ENCODE measurements at places on chromosomes 3 and 15.

DNA sequence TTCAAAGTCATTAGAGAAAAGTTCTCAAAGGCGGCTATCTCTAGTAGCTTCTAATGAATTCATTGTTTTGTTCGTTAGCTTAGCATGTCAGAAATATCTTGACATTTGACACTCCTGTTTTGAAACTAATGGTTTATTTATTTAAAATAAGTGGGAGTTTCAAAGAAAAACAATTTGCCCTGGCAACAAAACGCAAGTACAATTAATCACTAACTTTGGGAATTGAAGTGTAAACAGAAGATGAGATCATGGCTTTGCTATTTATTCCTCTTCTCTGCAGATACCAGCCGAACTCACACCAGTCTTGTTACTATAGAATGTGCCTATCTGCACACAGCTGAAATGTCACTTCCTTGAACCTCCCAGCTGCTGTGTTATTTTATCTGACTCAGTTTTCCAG lies 27.5 kb downstream of the MASP1 start:
- DNase-seq = peak; percentile 76

DNA sequence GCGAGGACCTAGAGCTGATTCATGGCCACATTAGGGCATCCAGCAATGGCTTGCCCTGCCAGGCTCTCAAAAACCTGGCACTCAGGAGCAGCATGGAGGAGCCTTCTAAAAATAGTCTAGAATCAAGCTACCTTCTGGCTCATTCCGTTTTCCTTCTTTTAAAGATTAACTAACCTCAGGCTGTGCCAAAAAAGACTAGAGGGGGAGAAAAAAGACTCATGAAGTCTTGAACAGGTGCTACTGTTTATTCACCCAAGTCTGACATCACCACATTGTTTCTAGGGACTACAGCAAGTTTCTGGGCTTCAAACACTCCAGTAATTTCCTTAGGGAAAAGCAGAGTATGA lies 125.8 kb downstream of the TNIK start:
- peak; percentile 88 for DNase-seq

DNA sequence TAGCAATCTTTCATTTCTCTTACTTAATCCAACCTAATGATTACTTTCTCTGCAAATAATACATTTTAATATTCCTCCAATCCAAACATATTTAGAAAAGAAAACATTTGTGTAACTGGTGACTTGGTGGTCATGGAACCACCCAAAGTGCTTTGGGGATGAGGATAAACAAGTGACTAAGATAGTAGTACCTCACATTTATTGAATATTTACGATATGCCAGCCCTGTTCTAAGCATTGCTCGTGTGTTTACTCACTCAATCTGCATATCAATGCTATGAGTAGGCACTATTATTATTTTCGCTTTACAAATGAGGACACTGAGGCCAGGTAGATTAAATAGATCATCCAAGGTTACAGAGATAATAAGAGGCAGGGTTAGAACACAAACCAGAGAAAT lies 189.5 kb downstream of the SHOX2 start:
- no peak for DNase-seq

DNA sequence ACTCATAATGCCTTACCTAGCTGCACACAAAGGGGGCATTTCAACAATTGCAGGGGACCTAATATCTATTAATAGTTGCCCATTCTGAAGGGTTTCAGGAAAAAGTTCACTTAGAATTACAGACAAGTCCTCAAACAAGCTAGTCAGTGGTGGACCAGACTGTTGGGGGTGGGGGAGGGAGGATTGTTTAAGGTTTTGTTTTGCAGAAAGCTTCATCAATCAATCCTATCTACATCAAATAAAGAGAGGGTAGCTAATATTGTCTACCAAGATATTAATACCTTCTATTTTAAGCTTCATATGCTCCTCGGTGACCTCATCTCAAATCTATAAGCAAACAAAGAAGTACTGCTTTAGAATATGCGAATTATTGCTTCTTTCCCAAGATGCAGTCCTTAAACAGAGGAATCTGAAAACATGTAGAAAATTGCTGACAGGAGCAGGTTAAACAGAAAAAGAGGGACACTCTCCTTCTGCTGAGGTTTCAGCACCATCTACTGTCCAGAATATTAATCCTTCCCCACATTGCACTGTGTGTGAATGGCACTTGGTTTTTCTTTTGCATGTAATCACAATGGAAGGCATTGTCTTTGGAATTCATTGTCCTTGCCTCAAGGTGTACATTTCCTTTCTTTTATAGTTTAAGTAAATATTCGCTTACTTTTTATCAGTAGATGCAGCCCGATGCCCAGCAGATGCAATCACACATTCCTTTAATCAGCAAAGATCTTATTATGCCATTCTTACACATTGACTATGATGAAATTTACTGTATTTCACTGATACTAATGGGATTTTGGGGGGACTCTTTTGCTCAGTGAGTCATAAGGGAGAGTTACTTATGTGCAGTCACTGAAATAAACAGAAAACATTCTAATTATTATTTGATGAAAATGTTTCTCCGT lies 94.7 kb downstream of the IL5RA start:
- no peak for DNase-seq

DNA sequence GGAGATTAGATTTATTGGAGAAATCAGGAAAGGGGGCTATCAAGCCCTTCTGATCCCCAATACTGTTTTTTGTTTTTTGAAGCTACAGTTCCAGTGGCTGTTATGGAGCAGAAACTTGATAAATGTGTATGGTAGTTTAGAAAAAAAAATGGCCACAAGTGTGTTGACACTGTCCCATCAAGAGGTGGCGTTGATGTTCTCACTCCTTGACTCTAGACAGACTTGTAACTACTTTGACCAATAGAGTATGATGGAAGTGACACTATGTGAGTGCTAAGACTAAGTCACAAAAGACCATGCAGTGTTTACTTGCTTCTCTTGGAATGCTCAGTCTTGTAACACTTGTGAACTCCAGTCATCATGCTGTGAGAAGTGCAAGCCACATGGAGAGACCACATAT lies 356.7 kb downstream of the PDCD6IP start:
- DNase-seq = no peak

- DNase-seq = no peak
Measured at GRCh38 chr15:64267331-64267973, 88.5 kb downstream of the CSNK1G1 start.

- no peak for DNase-seq
Measured at GRCh38 chr15:60381148-60381788, 16.5 kb downstream of the ANXA2 start.

DNA sequence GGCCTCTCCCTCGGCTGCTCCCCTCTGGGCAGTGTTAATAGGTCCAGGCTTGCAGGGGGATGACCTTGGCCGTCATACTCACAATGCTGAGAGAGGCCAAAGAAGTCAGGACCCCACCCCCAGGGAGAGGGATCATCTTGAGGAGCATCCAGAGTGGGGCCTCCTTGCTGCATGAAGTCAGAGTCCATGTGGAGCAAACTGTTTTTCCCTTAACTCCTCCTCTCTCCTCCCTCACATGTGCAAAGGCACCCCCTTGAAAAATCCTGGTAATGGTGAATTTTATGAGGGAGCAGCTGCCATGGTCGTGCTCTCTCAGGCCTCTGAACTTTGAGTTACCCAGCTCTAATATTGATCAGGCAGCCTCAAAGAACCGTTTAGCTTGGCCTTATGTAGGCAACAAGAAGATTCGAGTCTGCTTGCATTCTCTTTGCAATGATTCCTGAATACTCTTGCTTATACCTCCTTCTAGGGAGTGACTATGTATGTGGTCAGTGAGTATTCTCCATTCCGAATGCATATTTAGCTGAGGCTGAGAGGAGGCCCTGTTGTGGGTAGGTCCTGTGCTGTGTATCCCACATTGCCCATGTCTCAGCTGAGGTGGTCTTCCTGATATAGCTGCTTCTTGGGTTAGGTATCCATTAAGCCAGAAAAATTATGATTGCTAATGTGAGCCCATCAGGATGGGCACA lies 23.1 kb upstream of the RPL39L start:
- no peak for DNase-seq

GRCh38 chr15:89631902-89632264 lies 23.4 kb downstream of the KIF7 start:
- no peak for DNase-seq

DNA sequence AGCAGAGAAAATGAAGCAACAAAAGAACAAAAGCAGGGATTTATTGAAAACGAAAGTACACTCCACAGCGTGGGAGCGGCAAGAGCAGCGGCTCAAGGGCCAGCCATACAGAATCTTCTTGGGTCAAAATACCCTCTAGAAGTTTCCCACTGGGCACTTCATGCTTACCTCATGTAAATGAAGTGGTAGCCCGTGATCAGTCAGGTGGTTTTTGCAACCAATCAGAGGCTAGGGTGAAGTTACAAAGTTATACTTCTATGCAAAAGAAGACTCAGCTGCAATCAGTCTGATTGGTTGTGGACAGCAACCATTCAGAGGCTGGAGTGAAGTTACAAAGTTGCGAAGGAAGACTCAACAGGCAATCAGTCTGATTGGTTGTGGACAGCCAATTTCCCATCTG lies 37.8 kb upstream of the TRH start:
- peak; percentile 9 for DNase-seq

DNA sequence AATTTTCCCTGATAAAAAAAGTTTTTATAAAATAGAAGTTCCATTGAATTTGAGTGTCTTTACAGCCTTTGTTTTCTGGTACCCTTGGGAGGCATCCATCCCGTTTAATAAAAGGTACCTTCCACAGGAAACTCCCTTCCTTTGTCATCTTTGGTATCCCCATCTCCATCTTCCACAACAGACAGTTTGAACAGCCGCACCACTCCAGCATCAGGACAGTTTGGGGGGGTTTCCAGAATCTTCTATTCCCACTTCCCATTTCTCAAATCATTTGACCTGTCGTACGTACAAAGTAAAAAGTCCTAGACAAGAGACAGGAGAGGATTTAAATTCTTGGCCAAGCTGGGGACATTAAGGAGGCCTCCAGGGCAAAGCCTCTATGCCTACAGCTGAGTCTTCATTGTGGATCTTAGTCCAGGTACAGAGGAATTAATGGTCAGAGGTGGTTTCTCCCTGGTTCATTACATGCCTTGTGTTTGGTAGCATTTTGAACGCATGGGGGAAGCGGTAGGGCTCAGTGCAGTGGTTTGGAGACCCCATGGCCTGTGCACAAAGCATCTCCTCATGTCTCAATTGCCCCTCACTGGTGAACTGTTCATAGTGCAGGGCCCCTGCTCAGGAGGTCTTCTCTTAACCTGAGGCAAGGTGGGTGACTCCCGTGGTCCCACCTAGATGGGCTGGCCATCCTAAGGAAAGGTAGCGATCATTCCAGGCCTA lies 19.4 kb upstream of the BCL2A1 start:
- no peak for DNase-seq

GRCh38 chr3:64349551-64349950 lies 124.3 kb upstream of the PRICKLE2 start:
- no peak for DNase-seq

GRCh38 chr15:34708422-34708821 lies 46.4 kb downstream of the GJD2 start:
- DNase-seq = no peak

DNA sequence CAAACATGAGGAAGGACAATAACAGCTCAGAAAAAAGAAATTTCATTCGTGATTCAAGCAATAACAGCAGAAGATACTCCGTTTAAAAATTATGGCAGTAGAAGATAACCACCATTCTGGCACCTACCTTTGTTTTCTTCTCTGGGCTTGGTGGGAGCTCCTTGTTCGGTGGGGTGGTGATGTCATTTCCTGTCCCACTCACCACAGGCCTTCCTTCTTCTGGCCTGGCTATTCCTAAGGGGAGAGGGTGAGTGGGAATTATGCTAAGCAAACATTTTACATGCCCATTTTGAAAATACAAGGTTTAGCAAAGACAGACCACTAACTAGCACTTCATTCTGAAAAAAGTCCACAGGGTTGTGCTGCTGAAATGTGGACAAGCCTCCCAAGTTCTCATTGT lies 74.4 kb downstream of the DHX30 start:
- no peak for DNase-seq

DNA sequence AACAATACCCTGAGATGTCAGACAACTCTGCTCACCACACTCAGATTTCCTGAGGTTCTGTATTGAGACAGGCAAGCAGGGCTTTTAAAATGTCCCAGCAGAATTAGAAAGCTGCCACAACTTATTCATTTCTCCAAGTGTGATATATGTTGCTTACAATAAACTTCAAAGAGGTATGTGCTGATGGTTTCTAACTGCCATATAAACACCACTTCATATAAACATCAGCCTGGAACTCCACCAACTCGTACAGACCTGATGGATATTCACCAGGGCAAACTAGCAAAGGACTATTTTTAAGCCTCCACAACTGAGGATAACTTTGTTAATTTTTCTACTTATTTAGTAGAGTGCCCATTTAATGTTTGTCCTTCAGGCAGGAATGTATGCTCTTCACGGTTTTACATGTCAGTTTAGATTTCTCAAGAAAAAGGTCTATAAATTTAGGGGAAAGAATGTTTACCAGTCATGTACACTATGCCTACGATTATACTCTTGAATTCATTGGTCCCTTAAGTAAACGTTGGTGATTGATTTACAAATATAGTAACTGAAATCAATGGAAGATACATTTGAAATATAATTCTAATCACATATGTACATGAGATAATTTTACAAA lies 109.6 kb upstream of the ABI3BP start:
- DNase-seq = no peak

DNA sequence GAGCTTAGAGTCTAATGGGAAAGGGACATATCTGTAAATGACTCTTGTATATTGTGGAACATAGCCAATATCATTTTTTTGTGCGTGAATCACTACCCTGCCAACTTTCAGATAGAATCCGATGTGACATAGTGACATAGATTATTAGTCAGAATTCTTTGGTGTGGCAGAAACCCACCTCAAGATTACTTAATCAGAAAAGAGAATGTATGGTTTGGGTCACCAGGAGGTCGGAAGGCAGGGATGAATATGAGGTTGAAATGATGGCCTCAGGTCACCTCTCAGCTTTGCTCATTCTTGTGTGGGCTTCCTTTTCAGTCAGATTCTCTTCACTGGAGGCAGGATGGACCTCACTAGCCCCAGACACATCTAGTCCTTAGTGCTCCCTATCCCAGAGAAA lies 41.4 kb downstream of the SNAPC5 start:
- no peak for DNase-seq

- DNase-seq = no peak
Measured at GRCh38 chr15:80099241-80099640, 39.8 kb downstream of the ZFAND6 start.

- DNase-seq = no peak
Measured at GRCh38 chr15:78938658-78939488, 6.0 kb downstream of the CTSH start.

Data from kidney epithelial cell (primary cell).